Tibial nerve (tissue), 4 donors: ENCODE measurements at places on chromosomes 5 and 9.
A peak's percentile ranks its signal among the peaks of the same experiment; 100 is the strongest.

DNA sequence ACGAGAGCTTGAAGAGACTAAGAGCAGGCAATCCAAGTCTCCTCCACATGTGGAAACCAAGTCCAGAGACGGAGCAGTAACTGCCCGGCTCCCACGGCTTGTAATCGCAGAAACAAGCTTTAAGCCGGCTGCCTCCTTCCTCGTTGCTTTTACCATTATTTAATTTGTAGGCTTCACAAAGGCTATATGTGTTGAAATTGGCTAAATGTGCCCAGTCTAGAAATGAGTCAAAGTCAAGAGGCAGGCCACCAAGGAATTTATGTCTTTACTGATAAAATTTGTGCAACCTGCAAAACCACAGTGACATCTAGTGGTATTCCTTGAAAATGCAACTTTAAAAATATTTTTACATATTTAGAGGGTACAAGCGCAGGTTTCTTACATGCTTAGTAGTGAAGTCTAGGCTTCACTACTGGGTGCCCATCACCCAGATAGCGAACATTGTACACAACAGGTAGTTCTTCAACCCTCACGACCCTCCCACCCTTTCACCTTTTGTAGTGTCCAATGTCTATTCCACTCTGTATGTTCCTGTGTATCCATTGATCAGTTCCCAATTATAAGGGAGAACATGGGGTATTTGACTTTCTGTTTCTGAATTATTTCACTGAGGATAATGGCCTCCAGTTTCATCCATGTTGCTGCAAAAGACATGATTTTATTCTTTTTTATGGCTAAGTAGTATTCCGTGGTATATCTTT is 33.5 kb upstream of the EBF1 start:
- DNase-seq = peak; percentile 42

GRCh38 chr9:22210262-22210661 is 201.2 kb upstream of the CDKN2B start:
- no peak for DNase-seq

DNA sequence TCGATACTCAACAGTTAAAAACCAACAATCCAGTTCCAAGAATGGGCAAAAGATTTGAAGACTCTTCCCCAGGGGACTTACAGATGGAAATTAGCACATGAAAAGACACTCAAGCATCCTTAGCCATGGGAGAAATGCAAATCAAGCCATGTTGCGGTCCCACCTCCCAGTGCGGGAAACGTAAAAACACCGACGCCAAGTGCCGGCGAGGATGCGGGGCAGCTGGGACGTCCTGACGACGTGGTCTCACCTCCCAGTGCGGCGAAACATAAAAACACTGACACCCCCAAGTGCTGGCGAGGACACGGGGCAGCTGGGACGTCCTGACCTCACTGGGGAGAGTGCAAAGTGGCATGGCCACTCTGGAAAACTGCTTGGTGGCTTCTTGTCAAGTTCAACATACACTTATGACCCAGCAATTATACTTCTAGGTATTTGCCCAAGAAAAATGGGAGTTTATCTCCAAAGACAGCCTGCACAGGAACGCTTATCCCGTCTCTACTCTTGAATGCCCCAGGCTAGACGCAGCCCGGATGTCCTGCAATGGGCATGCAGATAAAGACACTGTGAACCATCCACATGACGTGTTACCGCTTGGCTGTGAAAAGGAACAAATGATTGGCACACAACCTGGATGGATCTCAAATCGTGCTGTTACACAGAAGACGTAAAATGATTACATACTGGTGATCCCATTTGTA is 60.1 kb upstream of the UBAC1 start:
- DNase-seq = no peak

DNA sequence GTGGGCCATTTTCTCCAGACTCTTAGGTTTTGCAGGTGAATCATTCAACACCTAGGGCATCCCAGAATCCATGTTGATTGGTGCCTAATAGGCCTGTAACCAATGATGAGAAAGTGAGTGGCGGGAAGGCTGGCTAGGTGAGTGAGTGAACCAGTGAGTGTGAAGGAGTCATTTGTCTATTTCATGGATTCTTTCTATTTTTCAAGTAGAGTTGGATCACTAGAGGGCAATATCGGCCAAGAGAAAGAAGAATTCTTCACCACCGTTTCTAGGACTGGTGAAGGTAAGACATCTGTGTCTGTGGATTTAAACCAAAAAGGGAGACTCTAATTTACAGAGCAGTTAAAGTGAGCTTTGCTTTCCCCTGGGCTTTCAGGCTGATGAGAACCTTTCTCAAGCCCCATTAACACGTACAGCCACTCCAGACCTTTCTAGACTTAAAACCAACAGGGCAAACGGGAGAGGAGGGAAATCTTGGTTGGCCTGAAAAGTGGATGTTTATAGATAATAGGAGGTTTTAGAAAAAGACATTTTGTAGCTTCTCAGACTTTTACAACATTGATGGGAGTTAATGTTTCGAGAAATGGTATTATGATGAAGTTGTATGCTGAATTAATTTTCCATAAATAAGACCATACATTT is 114.3 kb upstream of the IL12B start:
- DNase-seq = peak; percentile 32

DNA sequence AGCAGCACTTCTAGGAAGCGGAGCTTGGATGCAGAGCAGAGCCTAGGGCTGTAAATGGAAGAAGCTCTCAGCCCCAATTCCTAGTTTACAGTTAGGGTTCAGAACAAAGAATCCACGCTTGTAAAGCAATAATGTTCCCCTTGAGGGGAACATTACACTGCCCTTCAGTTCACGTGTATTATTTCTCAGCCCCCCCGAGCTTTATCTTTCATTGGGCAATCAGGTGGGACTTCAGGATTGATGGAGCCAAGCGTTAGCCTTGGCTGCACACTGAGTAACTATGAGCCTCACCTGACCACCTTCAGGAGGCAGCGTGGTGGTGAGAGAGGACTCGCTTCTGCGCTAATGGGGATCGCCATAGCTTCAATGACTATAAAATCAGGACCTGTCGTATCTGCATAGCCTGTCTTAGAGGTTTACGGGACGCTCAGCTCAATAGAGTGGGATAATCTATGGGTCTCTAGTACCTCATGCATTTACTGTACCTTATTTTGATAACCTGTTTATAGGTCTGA is 157.0 kb upstream of the RASEF start:
- DNase-seq = no peak

GRCh38 chr9:15189481-15189880 is 117.5 kb downstream of the TTC39B start:
- no peak for DNase-seq

DNA sequence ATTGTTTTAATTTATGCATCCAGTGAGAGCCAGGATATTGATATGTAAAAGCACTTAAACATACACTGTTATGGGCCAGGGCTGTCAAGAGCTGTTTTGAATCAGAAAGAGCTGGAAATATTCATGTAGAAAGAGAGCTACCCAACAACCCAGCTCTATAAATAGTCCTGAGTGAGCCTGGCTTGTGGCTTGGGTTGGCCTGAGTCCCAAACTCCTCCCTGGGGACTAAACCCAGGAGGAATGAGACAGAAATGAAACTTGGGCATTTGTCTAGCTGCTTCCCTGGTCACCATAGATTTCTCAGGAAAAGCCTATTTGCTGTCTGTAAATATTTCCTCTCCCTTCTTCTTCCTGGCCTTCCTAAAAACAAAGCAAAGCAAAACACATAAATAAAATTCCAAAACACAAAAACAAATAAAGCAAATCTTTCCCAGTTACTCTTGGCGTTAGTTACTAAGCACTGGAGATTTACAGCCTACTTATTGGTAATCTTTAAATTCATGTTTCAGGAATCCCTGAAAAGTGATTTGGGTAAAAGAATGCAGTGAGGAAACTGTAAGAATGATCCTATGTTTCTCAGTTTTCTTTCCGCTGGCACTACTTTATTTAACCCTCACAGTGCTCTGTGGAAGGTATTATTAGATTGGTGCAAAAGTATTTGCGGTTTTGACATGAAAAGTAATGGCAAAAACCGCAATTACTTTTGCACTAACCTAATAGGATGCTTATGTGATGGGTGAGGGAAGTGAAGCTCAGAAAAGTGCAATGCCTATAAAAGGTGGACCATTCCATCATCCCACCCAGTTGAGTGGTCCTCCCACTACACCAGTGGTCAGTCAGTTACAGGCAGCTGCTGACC is 111.8 kb downstream of the CARTPT start:
- peak; percentile 65 for DNase-seq
